ENCODE measurements at places on chromosomes 5 and 9.
A peak's percentile ranks its signal among the peaks of the same experiment; 100 is the strongest.

DNA sequence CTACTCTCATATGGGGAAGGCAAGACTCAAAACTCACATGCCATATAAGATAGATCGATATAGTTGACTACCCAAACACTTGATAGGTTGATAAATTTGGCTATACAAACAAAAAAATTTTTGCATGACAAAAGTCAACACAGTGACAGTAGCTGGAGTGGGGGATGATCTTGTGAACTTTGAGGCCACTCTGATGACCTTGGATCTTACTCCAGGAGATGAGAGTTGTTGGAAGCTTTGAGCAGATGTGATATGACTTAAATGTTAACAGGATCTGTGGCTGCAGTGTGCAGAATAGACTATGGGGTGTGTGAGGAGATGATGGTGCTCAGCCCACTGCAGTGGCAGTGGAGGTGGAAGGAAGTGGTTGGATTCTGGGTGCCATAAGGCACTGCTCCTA, 101.4 kb downstream of the ZFAND5 start:
- DNase-seq, result no peak

DNA sequence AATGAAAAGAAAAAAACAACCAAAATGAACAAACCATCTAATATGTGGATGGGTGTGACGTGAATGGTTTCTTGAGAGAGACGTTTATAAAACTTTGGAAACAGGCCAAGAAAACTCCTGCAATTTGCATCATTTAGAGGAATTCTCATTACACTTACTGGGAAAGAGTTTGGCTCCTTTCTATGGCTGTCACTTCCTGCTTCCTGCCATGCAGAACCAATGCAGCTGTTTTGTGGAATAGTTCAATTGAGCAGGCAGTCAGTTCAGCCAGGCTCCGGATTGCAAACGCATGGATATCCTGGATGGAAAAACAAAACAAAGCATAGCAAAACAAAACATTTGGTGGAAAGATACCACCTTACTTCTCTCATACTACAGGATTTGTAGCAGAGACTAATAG, 36.6 kb downstream of the FAM114A2 start:
- no peak for DNase-seq

GRCh38 chr5:77627869-77628674, 10.4 kb downstream of the OTP start:
- no peak for DNase-seq

DNA sequence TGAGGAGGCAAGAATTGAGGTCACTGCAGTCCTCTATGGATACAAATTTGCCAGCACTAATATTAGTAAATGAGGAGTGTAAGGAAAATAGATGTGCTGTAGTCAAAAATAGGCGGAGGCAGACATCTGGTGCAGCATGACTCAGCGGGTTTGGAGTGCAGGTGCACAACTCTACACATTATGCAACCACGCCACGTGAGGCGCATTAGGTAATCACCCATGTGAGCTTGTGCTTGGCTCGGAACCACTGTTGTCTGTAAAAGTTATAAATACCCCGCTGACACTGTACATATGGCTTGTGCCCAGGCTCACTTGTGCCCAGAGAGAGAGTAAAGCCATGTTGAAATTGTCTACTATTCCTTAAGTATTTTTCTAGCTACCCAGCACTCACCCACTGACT, 623.5 kb upstream of the NUDT12 start:
- DNase-seq, result peak; percentile 17

- no peak for DNase-seq
Observed at GRCh38 chr5:61719124-61719523, 387.1 kb downstream of the ZSWIM6 start.

DNA sequence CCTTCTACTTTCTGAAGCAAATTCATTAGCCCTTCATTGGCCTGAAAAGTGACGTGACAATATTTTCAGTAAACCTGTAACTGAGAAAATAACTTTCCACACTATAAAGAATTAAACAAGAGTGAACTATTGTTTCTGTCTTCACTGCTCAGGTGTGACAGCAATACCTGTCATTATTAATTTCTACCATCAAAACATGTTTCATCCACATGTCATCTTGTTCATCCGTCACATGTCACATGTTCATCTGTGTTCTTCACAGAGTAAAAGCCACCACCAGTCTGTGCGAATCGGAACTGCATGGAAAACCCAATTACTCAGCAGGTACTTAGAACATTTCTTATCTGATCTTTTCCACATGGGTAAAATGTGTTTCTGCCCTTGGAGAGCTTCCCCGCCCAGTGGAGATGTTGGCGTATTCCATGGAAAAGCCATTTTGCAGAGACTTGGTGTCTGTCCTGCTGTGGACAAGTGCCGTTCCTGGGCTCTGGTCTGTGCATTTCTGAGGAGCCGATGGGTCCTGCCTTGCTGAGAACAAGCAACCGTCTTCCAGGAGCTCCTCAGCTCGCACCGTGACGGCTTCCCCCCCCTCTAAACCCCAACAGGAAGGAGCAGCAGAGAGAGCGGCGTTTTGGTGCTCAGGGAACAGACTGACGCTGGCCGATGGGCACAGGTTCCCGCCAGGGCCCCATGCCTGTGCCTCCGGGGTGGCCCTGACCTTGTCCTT, 10.6 kb upstream of the EXOC3 start:
- DNase-seq, result no peak

GRCh38 chr9:120477534-120478001, 102.4 kb downstream of the CDK5RAP2 start:
- peak; percentile 81 for DNase-seq

DNA sequence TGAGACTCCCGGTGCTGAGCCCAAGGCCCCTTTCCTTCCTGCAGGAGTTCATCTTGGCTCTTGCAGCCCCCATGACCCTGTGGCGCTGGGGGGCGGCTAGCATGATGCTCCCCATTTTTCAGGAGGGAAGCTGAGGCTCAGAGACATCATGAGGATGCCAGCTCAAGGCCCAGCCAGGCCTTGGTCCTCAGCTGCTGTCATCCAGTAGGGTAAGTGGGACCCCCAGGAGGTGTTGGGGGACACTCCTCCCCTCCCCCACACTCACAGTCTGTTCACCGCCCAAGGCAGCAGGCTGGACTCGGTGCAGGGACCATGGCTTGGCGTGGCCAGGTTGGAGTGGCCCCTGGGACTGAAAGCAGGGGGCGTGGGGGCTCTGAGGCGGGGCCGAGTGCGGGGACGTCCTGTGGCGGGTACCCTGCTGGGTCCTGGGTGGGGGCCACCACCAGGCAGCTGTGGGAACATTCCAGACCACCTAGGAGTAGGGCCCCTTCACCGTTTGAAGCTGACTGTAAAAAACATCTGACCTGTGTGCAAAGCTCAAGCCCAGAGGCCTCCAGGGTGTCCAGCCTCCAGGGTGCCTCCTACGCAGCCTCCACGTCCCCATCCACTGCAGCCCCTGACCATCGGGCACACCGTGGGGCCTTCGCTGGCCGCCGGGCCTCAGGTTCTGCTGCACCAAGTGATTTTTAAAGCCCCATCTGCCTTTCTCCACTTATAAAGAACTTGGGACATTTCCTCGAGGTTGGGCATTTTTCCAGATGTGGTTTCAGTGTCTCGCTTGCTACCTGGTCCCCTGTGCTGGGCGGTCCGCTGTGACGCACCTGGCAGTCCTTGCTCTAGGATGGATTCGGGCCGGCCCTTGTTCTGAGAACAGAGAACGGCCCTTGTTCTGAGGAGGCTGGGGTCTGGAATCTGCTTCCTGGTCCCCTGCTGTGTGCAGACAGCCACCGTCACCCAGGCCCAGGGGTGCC, 3.4 kb upstream of the NOTCH1 start:
- DNase-seq, result no peak

- no peak for DNase-seq
Observed at GRCh38 chr9:79645110-79645509, 73.3 kb downstream of the TLE4 start.

DNA sequence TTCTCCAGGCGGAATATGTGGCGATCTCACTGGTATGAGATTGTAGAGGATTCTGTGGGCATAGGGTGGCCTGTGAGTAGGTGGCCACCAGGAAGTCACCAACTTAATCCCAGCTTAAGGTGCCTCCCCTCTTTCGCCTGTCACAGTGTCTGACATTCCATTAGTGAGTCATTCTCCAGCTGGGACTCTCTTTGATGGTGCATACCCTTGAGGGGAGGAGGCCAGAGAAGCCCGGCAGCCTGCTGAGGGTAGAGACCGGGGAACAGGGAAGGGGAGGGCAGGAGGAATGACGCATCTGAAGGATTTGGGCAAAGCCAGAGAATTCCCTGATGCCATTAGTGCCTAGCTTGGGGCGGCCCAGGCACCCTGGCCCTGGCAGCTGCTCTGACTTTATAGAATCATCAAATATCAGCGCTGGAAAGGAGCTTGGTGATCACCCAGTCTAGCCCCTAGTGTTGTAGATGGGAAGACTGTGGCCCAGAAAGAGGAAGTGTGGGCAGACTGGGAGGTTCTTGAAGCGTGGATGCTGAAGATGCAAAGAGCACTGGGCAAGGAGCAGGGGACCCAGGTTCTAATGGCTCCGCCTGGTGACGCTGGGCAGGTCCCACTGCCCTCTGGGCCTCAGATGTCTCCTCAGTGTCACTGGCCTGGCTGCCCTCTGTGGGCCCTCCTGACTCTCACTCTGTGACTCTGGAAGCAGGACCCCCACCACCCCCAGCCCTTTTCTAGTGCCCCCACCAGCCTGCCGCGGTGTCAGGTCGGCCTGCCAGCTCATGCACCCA, 41.4 kb downstream of the DAB2IP start:
- DNase-seq, result no peak

- no peak for DNase-seq
Observed at GRCh38 chr9:92948038-92948534, 763 bp downstream of the FGD3 start.

- no peak for DNase-seq
Observed at GRCh38 chr5:177431317-177432142, 5.1 kb downstream of the GRK6 start.

- no peak for DNase-seq
Observed at GRCh38 chr9:113668061-113668460, 204.5 kb downstream of the RGS3 start.

GRCh38 chr5:56608217-56608925, 207.0 kb upstream of the MAP3K1 start:
- no peak for DNase-seq

GRCh38 chr9:21402386-21403251, 6.3 kb upstream of the IFNA8 start:
- DNase-seq, result no peak

DNA sequence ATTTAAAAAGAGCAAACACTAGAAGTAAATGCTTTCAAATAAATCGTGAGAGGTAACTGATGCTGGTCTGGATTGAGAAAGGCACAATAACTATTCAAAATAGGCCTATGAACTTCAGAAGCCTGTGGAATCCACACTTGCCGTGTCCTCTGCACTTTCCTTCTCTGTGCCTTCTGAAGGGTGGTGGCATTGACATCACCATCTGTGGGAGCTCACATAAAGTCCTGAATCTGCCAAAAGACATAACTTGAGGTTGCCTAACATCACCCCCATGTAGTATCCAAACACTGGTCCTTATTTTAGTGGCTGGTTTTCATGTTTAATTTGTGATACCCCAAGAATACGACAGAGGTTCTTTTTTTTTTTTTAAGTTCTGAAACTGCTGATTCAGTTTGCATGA, 59.8 kb downstream of the IRF1 start:
- DNase-seq, result no peak

DNA sequence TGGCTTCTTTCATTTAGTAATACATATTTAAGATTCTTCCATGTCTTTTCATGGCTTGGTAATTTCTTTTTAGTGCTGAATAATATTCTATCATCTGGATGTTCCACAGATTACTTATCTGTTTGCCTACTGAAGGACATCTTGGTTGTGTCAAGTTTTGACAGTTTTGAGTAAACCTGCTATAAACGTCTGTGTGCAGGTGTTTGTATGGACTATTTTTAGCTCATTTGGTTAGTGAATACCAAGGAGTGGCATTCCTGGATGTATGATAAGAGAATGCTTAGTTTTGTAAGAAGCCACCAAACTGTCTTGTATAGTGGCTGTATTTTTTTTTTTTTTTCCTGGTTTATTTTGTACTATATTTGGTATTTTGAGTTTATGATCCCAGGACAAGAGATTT, 38.4 kb downstream of the PRRC1 start:
- no peak for DNase-seq

- peak; percentile 86 for DNase-seq
Observed at GRCh38 chr5:10432059-10433008, 9.3 kb upstream of the ROPN1L start.

- no peak for DNase-seq
Observed at GRCh38 chr5:402615-403359, 40.2 kb upstream of the EXOC3 start.

GRCh38 chr9:2638871-2639673, 17.5 kb downstream of the VLDLR start:
- DNase-seq, result no peak

DNA sequence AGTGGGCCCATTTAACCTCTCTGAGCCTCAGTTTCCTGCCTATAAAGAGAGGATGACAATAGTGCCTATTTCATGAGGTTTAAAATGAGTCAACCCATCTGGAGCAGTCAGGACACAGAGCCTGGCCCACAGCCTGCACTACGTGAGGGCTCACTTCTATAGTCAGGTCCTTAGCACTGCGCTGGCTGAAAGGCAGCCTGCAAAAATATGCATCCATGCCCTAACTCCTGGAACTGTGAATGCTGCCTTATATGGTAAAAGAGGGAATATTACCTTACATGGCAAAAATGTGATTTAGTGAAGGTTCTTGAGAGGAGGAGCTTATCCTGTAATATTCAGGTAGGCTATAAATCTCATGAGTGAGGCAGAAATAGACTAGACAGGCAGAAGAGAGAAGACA, 98.5 kb downstream of the GABBR2 start:
- no peak for DNase-seq

DNA sequence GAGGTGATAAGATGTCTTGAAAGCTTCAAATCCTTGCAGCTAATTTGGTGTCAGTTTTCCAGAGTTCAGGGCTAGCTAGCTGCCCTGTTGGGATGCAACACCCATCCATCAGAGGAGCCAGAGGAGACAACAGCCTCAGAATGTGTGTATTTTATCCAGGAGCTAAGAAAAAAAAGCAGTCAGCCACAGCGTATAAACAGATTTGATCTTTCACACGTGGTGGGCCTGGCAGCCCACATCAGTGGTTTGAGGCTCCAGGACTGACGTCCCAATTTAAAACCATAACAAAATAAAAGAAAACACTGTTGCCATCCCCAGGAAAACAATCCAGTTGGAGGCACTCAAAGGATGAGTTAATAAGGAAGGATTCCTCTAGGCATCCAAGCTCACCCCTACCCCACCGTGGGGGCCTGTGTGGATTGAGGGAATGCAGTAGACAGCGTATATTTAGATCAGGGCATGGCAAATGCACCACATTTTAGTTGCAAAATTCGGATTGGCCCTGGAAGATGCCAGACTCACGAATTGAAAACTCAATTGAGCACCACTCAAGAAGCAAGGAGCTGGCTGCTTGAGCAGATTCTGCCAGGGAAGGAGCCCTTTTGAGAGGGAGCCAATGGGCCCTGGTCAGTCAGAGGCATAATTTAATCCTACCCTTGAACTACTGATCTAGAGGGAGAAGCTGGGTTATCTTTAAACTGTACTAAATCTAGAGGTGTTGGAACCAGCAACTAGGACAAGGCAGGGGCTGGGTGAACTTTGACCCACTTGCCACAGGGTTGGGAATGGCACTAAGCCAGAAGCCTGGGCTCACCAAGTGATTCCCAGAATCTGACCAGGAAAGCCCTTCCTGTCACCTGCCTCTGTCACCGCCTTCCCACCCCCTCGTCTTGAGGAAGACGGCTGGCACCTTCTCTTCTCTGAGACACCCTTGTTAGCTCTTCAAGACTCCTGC, 17.5 kb downstream of the ADRA1B start:
- DNase-seq, result no peak
